CD4-positive, alpha-beta T cell (primary cell): ENCODE measurements at places on chromosomes 2 and 18. TPM values are rescaled to one million over a fixed set of nuclear protein-coding genes. Genes with fewer than 3 reads are reported as not detected.

Gene CCDC141
- total RNA-seq, result 30.6 TPM

Gene MEP1B
- not detected for total RNA-seq

Gene SERPINB12
- not detected for total RNA-seq

Gene CROCC2
- not detected for total RNA-seq

Gene DCDC2C
- not detected for total RNA-seq

Gene KIF5C
- total RNA-seq, result 7.3 TPM

Gene HOXD11
- total RNA-seq, result not detected

Gene VIT
- total RNA-seq, result not detected

Gene POU3F3
- not detected for total RNA-seq

Gene CYRIA
- total RNA-seq, result 1.3 TPM

Gene ACOXL
- total RNA-seq, result not detected

GRCh38 chr2:46774499-46775228, 140.9 kb downstream of the MCFD2 start:
- DNase-seq, result no peak

DNA sequence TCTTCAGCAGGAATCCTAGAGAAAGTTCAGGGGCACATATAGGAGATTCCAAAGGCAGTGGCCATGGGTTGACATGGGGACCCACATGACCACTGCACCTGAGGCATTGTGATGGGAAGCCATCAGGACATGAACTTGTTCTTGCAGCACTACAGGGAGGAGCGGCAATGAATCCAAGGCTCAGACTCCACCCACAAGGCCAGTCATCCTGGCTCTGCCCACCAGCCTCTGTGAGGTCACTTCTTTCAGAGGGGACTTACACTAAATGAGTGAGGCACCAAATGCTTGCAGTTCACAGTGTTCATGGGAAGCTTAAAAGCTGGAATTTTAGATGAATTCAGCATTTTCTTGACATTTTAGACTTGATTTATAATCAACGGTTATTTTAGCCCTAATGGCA, 254.2 kb downstream of the SETBP1 start:
- no peak for DNase-seq

GRCh38 chr2:43482961-43483360, 112.9 kb downstream of the THADA start:
- no peak for DNase-seq

DNA sequence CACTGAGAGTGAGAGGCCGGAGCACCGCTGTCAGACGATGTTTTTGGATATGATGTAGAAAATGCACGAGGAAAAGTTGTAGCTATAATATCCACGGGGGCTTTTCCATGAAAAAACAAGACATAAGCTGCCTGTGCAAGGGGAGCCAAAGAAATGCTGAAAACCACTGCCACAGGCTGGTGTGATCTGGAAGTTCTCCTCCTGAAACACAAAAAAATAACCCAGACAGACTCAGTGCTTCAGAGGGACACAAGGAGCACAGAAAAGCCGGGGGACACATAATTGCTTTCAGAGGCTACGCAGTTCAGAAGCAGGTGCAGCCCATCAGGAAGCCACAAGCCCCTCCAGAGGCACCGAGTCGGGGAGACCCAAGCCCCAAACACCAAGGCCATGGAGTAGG, 98.2 kb downstream of the ZNF516 start:
- no peak for DNase-seq

DNA sequence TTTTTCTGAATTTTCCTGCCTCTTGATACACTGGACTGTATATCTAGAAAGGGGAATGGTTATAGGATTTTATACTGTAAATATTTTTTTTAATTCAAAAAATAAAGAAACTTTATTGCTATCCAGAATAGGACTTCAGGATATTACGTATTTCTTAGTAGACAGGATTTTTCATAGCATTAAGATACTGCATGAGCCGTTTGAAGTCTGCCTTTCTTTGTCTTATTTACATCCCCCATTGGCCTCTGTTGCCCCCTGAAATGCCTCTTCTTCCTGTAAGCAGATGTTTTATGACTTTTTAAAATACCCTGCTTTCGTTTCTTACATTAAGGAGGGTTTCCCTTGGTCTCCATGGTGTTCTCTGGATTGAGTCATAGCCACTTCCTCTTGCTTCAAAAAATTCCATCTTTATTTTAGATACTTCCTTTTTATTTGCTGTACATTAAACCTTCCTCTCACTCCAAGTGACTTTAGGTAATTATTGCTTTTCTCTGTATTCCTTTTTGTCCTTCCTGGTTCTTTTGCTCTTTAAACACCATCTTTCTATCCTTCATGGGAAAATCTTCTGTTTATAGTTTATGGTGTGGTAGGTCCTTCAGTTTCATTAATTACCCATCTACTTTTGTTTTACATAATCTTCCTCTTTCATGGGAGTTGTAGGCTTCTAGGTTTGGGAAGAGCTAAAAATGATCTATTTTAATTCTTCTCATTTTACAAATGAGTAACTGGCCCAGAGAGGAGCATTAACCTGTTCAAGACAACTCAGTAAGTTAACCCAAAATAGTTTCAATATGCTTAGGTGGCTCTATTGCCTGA, 72.6 kb downstream of the ZNF532 start:
- no peak for DNase-seq

GRCh38 chr2:238653431-238654109, 194.3 kb upstream of the TWIST2 start:
- DNase-seq, result no peak

- no peak for DNase-seq
These were observed 1387.7 kb downstream of the SUCLG1 start for GRCh38 chr2:83071352-83071751.

DNA sequence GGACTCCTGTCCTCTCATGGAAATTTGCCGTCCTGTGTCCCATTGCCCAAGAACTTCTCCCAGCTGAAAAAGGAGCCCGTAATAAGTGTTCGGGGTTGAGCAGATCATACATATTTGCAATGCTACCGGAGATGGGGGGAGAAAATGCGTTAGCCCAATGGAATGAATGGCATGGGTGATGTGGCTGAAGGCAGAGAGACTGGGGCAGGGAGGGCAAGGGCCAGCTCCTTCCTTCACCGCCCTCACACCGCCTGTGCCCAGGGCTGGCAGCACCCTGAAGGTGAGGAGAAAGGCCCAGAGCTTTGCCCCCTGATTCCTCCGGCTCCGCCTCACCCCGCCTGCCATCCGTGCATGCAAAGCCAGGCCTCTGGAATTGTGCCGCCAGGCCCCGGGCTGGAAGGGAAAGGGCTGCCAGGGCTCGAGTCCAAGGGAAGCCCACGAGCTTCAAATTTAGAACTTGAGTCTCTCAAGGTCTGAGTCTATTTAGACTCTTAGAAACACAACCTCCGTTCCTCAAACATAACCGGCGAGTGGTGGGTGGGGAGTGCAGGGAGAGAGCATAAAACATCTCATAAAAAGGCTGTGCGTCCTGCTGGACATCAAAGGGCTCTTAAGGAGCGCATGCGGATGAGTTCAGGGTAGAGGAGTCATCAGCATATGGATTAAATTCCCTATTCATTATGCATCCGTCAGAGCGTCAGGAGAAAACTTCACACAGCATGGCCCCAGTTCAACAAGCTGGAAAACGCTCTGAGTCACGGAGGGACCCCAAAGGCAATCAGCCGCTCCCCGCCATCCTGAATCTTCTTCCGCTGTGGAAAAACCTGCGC, 121.7 kb upstream of the GLI2 start:
- no peak for DNase-seq

DNA sequence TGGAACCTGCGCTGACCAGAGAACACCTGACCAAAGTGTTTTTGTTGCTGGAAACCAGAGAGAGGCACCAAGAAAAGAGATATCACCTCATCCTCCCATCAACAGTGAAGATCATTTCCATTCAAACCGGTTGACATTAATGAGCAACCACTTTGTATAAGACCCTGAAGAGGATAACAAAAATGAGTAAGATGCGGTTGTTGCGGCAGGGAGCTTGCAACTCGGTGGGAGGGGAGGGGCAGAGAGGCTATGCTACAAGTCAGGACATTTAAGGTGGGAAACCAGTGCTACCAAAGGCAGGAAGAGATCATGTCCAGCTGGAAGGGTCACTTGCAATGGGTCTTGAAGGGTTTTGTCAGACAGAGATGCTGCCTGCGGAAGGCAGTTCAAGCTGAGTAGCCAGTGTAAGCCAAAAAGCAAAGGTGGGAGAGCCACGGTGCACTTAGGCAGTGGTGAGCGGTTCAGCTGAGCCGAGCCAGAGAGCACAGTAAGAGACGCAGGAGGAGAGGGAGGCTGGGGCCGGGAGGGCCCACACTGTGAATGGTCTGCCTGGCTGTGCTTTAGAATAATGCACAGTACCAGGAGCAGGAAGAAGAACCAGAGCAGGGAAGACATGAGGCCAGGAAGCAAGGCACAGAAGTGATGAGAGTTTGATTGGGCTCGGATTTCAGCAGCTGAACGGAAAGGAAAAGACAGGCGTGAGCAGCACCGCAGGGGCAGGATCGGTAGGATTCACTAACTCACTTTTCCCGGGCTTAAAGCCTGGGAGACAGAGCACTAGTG, 24.4 kb upstream of the DTNB start:
- no peak for DNase-seq

DNA sequence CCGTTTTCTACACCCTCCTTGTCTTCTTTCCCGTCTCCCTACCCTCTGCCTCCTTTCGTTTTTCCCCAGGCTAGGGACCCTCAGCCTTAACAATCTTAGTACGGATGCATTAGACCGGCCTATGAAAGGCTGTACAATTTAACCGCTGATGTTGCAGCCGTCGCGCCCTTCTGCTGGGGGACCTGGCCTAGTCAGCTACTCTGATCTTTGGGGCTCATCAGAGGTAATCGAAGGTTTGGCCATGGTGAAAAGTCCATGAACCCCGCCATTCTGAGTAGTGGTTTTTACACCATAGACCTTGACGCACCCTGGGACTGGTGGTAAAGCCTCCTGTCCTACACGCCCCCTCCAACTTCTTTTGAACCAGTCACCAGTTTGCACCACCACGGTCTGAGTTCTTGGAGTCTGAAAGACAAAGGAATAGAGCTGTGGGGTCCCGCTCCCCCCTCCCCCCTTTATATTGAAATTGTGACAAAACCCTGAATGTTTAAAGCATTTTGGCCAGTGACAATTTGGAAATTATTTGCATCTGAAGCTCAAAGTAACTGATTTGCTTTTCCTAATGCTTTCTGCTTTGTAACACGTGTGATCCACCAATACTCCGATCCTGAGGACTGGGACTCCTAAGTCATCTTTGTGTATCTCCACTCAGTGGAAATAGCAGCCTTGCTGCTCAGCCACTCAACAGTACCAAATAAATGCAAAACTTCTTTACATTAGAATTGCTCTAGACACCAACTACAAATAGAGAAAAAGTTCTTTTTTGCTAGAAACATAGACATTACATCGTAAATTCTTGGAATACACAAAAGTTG, 642 bp upstream of the SRSF7 start:
- DNase-seq, result peak; percentile 12

- no peak for DNase-seq
These were observed 4.2 kb upstream of the WDFY1 start for GRCh38 chr2:223949241-223949840.

DNA sequence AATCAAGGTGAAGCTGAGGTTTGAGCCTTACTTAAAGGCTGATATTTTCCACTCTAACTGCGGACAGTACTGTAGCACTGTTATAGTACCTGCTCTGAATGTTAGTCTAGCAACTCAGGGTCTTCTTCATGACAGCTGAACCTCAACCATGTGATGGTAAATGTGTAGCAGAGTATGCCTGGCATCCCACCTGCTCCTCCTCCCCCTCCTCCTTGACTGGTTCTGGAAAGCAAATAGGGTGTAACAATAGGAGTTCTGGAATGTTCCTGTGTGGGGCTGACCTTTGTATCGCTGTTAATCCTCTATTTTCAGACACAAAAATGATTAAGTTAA, 447 bp upstream of the CCL20 start:
- no peak for DNase-seq

DNA sequence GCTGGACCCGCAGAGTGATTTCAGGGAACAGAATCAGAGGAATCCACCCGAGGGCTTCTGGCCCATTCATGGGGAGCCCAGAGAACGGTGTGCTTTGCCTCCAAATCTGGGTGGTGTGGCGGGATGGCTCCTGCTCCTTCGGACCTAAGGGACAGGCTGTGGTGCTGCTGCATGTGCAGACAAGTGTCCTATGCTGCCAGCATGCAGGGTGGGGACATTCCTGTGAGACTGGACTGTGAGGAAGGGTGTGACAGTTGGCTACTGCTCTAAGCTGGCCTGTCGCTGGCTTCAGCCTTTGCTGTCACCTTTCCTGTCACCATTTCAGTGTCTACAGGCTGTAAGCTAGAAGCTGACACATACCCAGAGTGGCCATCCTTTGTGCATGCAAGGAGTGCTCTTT, 2.9 kb upstream of the SLC4A3 start:
- no peak for DNase-seq

DNA sequence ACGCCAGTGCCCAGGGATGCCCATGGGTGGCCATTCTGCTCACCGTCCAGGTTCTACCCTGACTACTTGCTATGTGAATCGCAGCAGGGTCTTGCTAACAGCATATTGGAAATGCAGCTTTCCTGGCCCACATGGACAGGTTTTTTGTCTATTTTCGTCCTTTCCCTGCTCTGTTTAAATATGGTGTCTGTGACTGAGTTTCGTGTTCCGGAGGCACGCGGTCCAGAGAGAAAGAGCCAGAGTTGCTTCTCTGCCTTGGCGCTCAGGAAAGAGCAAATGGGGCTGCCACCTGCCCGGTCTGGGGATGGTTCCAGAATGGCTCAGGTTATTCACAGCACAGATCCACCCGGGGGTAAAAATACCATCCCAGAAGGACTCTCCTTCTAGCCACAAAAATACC, 456.2 kb downstream of the BCL11A start:
- no peak for DNase-seq

DNA sequence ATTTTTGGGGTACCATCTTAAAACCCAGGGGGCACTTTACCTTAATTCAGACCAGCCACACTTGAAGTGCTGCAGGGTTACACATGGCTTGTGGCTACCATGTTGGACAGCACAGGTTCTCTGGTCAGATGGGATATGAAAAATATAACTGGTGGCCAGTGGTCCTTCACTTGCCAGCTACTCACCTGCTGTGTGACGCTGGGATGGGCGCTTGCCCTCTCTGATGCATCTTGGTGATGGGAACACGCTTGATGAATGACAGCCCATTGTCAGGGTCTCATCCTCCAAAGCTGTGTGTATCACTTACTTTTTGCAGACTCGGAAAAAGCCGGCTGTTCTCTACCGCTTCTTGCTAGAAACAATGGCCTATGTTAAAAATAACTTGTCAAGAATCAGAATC, 22.5 kb downstream of the HJURP start:
- DNase-seq, result no peak

- peak; percentile 9 for DNase-seq
These were observed 1.3 kb downstream of the TANC1 start for GRCh38 chr2:158969715-158970240.

DNA sequence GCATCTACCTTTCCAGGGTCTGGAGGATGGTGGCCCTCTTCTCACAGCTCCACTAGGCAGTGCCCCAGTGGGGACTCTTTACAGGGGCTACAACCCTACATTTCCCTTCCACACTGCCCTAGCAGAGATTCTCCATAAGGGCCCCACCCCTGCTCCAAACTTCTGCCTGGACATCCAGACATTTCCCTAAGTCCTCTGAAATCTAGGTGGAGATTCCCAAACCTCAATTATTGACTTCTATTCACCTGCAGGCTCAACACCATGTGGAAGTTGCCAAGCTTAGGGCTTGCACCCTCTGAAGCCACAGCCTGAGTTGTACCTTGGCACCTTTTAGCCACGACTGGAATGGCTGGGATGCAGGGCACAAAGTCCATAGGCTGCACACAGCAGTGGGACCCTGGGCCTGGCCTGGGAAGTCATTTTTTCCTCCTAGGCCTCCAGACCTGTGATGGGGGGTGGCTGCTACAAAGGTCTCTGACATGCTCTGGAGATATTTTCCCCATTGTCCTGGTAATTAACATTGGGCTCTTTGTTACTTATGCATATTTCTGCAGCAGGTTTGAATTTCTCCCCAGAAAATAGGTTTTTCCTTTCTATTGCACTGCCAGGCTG, 53.7 kb upstream of the ST3GAL5 start:
- no peak for DNase-seq

GRCh38 chr2:43419876-43420275, 176.0 kb downstream of the THADA start:
- no peak for DNase-seq
